ENCODE measurements at places on chromosomes 12 and 14.

DNA sequence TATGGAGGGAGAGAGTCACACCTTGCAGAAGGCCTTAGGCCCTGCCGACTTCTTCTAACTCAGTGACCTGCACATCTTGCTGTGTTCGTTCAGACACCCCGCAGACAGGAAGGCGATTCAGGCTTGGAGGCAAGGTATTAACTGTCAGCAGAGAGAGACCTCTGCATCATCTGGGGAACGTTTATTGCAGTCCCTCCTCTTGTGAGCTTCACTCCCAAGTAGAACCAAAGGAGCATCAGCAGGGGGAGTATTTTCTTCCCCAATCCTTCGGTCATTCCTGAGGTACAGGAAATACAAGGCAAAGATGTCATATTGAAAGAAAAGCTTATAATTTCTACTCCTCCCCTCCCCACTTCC, 217.9 kb downstream of the CRADD start:
- DNase-seq = no peak

GRCh38 chr12:31655208-31655607, 4.3 kb upstream of the ETFBKMT start:
- no peak for DNase-seq

GRCh38 chr12:127773520-127773919, 493.4 kb upstream of the TMEM132C start:
- DNase-seq = no peak

DNA sequence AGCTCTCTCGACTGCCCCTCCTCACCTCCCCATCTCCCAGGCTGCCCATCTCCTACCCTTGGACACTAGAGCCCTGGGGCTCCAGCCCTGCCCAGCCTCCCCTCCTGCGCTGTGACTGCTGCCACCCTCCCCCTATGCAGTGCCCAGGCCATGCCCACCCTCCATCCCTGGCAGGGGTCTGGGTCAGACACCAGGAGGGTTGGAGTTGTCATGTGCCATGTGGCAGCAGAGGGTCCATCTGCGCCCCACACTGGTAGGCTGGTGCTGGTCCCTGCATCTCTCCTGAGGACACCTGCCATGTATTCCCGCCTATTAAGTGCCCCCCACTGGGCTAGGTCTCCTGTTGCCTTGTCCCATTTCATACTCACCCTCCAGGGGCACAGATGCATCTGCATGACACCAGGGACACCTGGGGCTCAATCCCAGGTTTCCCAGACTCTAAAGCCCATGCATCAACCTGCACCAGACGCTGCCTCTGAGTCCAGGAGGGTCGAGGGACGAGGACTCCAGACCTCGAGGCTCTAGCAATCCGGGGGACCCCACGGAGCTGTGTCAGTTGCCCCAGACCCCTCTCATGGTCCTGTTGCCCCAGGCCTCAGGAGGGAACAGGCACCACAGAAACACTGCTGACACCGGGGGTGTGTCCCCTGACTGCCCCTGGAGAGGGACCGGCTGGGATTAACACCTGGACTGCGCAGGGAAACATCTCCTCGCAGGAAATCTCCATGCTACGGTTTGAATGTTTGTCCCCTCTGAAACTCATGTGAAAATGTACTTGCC, 23.4 kb upstream of the SFSWAP start:
- no peak for DNase-seq

DNA sequence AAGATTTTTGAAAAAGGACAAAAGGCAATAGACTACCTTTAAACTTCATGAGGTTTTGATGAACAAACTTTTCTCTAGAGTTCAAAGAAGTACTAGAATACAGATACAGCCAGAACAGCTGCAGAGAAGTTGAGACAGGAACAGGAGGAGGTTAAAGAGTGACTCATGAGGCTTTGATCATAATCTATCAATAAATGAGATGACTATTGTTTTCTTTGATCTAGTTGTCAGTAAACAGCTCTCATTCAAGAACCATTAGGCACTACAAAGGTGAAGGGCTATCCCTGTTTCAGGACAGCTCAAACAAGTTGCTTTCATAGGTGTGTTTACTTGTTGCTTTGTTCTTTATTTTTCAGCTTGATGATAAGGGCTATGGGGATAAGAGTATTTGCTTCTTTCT, 2.4 kb downstream of the WASHC3 start:
- no peak for DNase-seq

DNA sequence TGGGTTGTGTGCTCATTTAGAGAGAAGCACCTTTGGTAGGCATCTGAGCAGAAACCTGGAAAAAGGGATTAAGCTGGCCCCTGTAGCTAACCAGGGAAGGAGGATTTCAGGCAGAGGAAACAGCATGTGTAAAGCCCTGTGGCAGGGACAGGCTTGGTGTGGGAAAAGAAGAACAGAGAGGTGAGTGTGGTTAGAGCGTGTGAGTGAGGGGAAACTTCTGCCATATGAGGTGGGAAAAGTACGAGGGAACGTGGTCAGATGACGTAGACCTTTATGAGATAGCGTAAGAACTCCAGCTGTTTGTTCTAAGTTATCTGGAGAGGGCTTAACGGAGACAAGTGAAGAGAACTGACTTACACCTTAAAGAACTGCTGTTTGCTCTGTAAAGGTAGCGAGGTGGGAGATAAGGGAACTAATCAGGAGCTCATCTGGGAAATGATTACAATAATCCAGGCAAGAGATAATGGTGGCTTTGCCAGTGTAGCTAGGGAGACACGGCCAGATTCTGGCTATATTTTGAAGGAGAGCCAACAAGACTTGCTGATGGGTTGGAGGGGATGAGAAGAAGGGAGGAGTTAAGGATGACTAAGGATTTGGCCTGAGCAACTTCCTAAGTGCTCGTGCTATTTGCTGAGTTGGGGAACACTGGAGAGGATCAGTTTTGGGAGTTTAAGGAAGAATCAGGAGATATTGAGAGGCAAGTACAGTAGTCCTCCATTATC, 234.0 kb downstream of the ETNK1 start:
- no peak for DNase-seq

- DNase-seq = no peak
Observed at GRCh38 chr14:95741038-95741490, 27.1 kb upstream of the TCL1A start.

DNA sequence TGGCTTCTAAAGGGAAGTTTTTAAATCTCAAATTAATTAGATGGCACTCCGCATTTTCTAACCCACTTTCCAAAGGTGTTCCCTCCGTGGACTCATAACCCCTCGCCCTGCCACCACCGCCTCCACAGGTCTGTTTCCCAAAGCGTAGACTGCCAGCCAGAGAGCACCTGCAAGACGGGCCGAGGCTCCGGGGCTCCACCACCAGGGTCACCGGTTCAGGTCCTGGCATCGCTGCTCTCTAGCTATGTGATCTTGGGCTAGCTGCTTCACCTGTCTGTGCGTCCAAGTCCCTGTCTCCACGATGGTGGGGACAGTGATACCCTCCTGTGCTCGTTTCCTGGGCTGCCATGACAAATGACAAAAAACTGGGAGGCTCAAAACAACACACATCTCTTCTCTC, 11.5 kb downstream of the RIMBP2 start:
- no peak for DNase-seq

- DNase-seq = no peak
Observed at GRCh38 chr12:107522692-107523477, 162.7 kb upstream of the PWP1 start.

- DNase-seq = no peak
Observed at GRCh38 chr12:12701457-12701856, 5.5 kb upstream of the GPR19 start.

- no peak for DNase-seq
Observed at GRCh38 chr12:176321-177181, 37.4 kb downstream of the SLC6A12 start.

DNA sequence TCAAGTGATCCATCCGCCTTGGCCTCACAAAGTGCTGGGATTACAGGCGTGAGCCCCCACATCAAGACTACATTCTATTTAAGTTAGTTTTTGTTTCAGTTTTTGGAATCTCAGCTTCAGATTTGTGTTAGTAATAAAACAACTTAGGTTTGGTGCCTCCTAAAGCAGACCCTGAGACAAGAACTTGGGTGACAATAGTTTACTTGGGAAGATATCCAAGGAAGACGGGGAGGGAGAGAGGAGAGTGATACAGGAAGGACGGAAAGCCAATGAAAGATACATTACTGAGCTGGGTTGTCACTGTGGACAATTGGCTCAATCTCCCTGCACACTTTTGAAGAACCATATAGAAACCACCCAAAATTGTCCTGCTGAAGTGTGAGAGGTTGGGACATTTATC, 22.6 kb upstream of the PTGR2 start:
- DNase-seq = no peak

GRCh38 chr14:88324930-88325329, 1.9 kb upstream of the KCNK10 start:
- no peak for DNase-seq

DNA sequence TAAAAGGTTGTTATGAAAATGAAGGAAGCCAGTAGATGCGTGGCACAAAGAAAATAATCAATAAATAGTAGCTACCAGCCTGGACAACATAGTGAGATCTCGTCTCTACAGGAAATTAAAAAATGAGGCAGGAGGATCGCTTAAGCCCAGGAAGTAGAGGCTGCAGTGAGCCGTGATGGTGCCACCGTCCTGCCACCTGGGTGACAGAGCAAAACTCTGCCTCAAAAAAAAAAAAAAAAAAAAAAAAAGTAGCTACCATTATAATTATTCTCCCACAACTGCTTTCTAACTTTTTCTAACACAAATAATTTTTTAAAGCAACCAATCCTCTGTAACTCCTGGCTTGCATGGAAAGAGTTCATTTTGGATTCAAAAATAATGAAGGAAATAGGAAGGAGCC, 133.0 kb downstream of the NDUFA12 start:
- DNase-seq = no peak

GRCh38 chr14:98375566-98375965, 896.4 kb downstream of the BCL11B start:
- DNase-seq = no peak

- DNase-seq = no peak
Observed at GRCh38 chr14:69713209-69713781, 53.6 kb upstream of the SRSF5 start.

DNA sequence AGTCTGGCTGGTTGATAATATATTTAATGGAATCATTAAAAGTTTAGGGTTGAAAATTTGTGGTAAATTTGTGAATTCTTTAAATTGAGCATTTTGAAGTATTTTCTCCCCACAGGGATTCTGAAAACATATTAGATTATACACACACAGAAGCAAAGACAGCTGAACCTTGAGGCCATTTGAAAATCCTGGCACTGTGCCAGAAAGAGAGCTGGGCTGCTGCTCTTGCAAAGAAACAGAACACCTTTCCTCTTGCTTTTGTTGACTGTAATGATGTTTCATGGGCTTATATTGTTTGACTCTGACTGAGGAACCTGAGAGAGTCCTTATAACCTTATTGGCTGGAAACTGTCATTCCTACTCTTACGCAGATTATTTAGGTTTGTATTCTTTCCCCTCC, 4.8 kb downstream of the RNF34 start:
- no peak for DNase-seq

- peak; percentile 32 for DNase-seq
Observed at GRCh38 chr14:64725261-64725815, 21.1 kb downstream of the PLEKHG3 start.

DNA sequence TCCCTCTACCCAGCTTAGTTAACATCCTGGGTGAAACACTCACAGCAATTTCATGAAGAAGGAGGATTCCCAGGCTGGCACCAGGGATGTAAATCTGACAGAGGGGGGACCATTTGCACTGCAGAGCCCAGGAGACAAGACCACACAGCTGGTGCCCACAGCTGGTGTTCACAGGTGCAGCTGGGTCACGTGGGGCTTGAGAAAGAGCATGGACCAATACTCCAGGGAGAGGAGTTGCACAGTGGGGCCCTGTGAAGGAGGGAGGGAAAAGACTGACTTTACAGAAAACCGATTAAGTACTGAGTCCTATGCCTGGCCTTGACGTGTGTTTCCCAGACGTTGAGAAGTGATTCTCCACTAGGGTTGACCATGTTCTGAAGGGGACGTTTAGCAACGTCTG, 1316.7 kb upstream of the TMEM132C start:
- no peak for DNase-seq

- no peak for DNase-seq
Observed at GRCh38 chr14:59931237-59931636, 11.3 kb downstream of the LRRC9 start.

- DNase-seq = no peak
Observed at GRCh38 chr14:28751467-28752058, 15.0 kb upstream of the FOXG1 start.

DNA sequence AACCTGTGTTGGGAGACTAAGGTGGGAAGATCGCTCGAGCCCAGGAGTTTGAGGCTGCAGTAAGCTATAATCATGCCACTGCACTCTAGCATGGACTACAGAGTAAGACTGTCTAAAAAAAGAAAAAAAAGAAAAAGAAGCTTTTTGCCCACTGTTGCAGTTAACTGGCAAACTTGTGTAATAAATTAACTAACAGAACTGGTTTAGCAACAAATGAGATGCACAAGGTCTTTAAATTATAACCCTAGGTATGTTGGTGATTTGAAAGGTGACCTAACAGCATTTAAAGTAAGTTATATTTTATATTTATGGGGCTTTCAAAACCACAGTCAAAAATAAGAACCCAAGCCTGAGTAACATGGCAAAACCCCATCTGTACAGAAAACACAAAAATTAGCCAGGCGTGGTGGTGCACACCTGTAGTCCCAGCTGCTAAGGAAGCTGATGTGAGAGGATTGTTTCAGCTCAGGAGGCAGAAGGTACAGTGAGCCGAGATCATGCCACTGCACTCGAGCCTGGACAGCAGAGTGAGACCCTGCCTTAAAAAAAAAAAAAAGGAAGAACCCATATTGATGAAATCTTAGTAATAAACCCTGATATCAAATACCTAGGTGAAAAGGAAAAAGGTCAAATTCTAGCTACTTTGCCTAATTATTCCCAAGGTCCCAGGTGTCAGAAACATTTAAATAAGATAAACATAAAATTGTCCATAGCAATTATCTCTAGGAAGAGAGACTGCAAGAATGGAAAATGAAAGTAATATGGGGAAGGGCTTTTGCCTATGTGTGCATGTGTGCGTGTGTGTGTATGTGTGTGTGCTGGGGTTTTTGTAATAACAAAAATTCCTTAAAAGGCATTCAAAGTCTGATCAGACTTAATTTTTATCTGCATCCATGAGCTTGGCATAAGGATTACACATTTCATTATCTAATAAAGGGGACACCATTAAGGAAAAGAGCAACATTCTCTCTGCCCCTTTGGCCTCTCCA, 15.4 kb downstream of the SYNE2 start:
- DNase-seq = no peak

- DNase-seq = no peak
Observed at GRCh38 chr12:76697849-76698248, 66.1 kb upstream of the ZDHHC17 start.

GRCh38 chr12:124379938-124380754, 85.3 kb downstream of the RFLNA start:
- DNase-seq = peak; percentile 86

DNA sequence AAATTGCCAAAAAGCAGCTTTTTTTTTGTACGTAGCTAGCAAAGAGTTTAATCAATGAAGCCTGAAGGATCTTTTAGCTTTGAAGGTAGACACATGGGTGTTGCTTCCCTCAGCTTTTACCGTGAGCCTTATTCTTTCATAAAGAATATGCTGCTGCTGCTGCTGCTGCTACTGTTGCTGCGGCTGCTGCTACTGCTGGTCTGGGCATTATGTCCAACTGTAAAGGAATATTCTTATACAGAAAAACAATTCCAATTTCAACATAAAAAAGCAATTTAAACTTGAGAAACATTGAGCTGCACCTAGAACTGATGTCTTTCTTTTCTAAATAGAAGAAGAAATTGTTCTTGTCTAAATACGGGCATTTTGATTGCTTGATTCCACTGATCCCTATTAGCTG, 38.9 kb upstream of the PPP1R12A start:
- DNase-seq = no peak

- DNase-seq = peak; percentile 85
Observed at GRCh38 chr14:105448706-105449111, 25.9 kb upstream of the CRIP2 start.

- no peak for DNase-seq
Observed at GRCh38 chr12:93824514-93825500, 147.6 kb downstream of the CRADD start.

Measured in sciatic nerve (tissue), 2 donors.